ENCODE measurements at places on chromosomes 12 and 14.

GRCh38 chr12:109775172-109775881 is 57.9 kb downstream of the TRPV4 start:
- peak; percentile 73 for DNase-seq

DNA sequence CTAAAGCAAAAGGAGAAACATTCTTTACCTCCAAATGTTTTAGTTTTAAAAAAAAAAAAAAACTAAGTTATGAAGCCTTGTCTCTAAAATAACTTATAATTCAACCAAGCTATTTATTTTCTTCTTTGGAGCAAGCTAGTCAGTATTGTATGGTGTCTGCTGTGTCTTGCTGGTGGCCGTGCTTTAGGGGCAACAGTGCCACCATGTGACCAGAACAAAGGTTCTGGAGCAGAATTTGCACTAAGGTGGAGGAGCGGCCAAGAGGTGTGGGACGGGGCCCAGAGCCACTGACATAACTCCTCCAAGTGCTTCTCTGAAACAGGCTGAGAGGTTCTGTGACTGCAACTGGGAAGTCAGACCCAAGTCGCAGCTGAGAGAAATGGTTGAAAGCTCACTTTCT is 4.5 kb downstream of the FICD start:
- no peak for DNase-seq

- DNase-seq = no peak
Measured at GRCh38 chr12:88334271-88334670, 192.2 kb downstream of the TMTC3 start.

GRCh38 chr12:75834591-75834990 is 197.0 kb downstream of the PHLDA1 start:
- no peak for DNase-seq

GRCh38 chr12:94648578-94648977 is 1.8 kb downstream of the TMCC3 start:
- no peak for DNase-seq

DNA sequence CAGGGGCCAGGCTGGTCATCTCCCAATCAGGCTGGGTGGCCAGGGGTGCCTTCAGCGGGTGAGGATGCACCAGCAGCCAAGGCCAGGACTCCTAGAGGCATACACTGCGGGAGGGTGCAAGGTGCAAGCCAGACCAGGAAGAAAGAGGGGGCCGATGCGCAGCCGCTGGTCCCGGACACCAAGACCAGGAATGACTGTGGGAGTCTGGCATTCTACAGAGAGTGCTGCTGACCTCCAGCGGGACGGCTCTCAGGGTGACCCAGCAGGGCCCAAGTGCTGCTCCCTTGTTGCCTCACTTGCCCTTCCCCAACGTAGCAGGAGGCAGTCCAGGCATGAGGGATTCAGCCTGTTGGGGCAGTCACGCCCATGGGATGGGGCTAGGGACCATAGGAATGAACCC is 35.8 kb downstream of the DEGS2 start:
- DNase-seq = no peak

DNA sequence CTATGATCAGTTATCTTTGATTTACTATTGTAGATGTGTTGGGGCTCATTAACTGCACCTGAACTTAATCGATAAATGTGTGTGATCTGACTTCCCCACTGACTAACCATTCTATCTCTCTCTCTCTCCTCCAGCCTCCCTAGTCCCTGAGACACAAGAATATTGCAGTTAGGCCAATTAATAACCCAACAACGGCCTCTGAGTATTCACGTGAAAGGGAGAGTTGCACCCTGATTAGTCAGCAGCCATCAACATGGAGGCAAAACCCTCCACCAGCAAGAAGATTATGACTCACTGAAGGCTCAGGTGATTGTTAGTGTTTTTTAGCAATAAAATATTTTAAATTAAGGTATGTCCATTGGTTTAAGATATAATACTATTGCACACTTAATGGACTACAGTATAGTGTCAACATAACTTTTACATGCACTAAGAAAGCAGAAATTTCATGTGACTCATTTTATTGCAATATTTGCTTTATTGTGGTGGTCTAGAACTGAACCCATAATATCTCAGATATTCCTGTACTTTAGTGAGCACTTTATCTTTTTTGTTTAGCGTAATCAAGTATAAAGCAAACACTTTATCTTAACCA is 77.1 kb upstream of the PTGDR start:
- DNase-seq = no peak

DNA sequence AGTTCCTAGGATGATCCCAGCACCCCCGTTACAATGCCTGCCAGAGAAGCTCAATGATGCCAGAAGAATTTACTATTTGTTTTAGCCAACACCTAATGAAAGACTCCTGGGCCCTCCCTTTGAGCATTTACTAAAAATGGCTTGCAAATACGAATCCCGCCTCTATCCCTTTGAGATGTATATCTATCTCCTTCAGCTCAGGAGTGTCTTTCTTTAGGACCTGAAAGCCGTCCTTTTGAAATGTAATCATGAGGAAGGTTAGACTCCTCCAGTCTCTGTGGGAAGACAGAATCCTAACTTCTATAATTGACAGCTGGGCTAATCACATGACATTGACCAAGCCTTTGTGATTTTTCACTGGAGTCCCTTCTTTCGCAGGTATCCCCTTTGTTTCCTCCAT is 19.2 kb upstream of the DYNC1H1 start:
- no peak for DNase-seq

GRCh38 chr14:54275997-54276725 is 120.6 kb upstream of the CDKN3 start:
- DNase-seq = no peak

GRCh38 chr12:26646571-26646970 is 186.4 kb downstream of the ITPR2 start:
- no peak for DNase-seq
